Activated naive CD4-positive, alpha-beta T cell treated with anti-CD3 and anti-CD28 coated beads, Interleukin-2, amount 10 ng/mL, durations not matched to agents 7 days and 5 days (primary cell): ENCODE measurements at places on chromosomes 12 and 14.

GRCh38 chr12:19032826-19033225, 96.7 kb upstream of the PLEKHA5 start:
- H3K27ac ChIP-seq, result no peak overlapping the region
- DNase-seq, result no peak
- H3K36me3 ChIP-seq, result no peaks in the 10 kb centered on the region
- no peaks in the 10 kb centered on the region for H3K27me3 ChIP-seq
- no peaks in the 10 kb centered on the region for H3K4me1 ChIP-seq

DNA sequence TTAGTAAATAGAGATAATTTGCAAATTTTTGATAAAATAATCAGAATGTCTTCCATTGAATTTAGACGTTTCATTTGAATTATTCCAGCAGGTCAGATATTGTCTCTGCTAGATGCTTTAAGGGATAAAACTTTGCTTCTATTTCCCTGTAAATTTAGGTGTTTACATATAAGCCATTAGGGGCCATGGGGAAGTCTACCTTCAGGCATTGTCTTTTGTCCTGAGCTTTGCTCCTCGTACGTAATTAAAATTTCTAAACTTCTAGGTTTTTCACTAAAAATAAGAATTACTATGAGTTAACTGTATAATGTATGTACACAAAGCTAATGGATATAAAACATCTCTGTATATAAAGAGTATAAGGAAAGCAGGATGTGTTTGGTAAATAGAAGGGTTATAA, 24.1 kb upstream of the CD69 start:
- DNase-seq, result no peak
- no peak overlapping the region for H3K4me3 ChIP-seq
- H3K27me3 ChIP-seq, result no peaks in the 10 kb centered on the region
- H3K27ac ChIP-seq, result no peak overlapping the region
- H3K36me3 ChIP-seq, result peaks cover 14% of the 10 kb centered on the region

GRCh38 chr12:19739195-19739776, 300.0 kb downstream of the AEBP2 start:
- no peak overlapping the region for H3K27ac ChIP-seq
- DNase-seq, result peak; percentile 26
- no peaks in the 10 kb centered on the region for H3K27me3 ChIP-seq
- H3K36me3 ChIP-seq, result no peaks in the 10 kb centered on the region
- no peaks in the 10 kb centered on the region for H3K4me1 ChIP-seq

GRCh38 chr14:71521238-71522135, 410.7 kb upstream of the RGS6 start:
- no peak overlapping the region for H3K4me3 ChIP-seq
- no peaks in the 10 kb centered on the region for H3K4me1 ChIP-seq
- DNase-seq, result no peak
- H3K36me3 ChIP-seq, result peaks cover 16% of the 10 kb centered on the region
- no peaks in the 10 kb centered on the region for H3K27me3 ChIP-seq
- H3K27ac ChIP-seq, result no peak overlapping the region

- H3K27ac ChIP-seq, result no peak overlapping the region
- H3K4me1 ChIP-seq, result no peaks in the 10 kb centered on the region
- H3K36me3 ChIP-seq, result peaks cover 29% of the 10 kb centered on the region
- H3K27me3 ChIP-seq, result no peaks in the 10 kb centered on the region
Measured at GRCh38 chr12:48092611-48093010, 13.3 kb downstream of the SENP1 start.

DNA sequence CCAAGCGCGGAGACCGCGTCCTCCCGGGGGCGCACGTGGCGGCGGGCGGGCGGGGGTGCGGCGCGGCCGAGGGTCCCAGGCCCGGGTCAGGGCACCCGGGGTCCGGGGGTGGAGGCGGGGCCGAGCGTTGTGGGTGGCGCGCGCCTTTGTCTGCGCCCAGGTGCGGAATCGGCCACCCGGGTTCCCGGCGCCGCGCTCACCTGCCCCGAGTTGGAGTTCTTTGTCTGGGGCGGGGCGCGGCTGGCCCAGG, 50.1 kb downstream of the LRCOL1 start:
- DNase-seq, result peak; percentile 53
- peaks cover 2% of the 10 kb centered on the region for H3K36me3 ChIP-seq

- no peak overlapping the region for H3K27ac ChIP-seq
- no peaks in the 10 kb centered on the region for H3K36me3 ChIP-seq
- peaks cover 48% of the 10 kb centered on the region for H3K27me3 ChIP-seq
- no peak for DNase-seq
- peaks cover 5% of the 10 kb centered on the region for H3K4me1 ChIP-seq
- H3K4me3 ChIP-seq, result no peak overlapping the region
Measured at GRCh38 chr12:52181746-52182145, 10.1 kb downstream of the KRT80 start.

- no peak overlapping the region for H3K4me3 ChIP-seq
- H3K27ac ChIP-seq, result no peak overlapping the region
- DNase-seq, result no peak
- no peaks in the 10 kb centered on the region for H3K4me1 ChIP-seq
Measured at GRCh38 chr14:24944800-24945199, 105.1 kb downstream of the STXBP6 start.

DNA sequence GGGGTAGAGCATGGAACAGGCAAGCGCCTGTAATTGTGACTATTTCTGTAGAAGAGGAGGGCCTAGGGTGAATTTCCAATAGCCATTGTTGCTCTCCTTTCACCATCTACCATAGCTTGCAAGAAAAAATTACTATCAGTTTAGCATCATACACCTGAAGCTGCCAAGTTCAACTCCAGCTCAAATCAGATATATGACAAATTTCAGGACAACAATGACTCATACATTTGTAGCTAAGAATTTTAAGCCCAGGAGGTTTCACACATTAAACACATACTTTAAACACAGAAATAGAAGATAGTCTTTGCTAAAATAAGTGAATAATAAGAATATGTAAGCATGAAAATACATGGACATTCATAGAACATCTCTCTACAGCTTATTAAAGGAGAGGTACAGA, 17.6 kb upstream of the G2E3 start:
- no peaks in the 10 kb centered on the region for H3K4me1 ChIP-seq
- H3K27ac ChIP-seq, result no peak overlapping the region
- no peaks in the 10 kb centered on the region for H3K36me3 ChIP-seq
- H3K27me3 ChIP-seq, result peaks cover 7% of the 10 kb centered on the region

GRCh38 chr14:60723907-60724618, at the start of gene SIX4:
Gene SIX4, minus strand, starts transcription at chr14:60724351. Its CDS starts 277 bp downstream, at chr14:60724074.
- H3K4me3 ChIP-seq, result peak within 1 kb of the TSS; percentile 75
- no peak for DNase-seq
- peaks cover 2% of the 10 kb centered on the region for H3K36me3 ChIP-seq
- H3K27me3 ChIP-seq, result peaks cover 89% of the 10 kb centered on the region
- no peak within 1 kb of the TSS for H3K27ac ChIP-seq
- peaks cover 22% of the 10 kb centered on the region for H3K4me1 ChIP-seq

DNA sequence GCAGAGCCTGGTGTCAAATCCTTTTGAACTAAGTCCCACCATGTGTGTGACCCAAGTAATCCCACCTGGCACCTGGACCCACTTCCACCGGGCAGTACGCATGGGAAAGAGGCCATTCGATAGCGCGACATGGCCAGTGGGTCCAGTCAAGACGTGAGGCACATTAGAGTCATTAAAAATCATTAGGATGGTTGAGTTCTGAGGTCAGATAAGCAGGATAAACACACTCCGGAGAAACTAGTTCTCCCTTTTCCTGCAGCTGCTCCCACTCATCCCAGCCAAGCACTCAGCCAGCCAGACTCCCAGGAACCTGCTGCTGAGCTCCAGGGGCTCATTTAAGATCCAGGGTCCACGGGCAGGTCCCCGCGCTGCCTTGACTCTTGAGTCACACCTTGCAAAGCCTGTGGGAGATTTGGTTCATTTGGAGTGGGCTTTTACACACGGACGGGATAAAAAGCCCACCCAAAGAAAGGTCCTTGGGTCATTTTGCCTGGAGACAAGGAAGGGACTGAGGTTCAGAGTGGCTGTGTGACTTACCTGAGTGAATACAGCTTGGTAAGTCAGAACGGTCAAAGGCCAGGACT, 313.9 kb downstream of the BCL11B start:
- peaks cover 3% of the 10 kb centered on the region for H3K4me1 ChIP-seq
- no peaks in the 10 kb centered on the region for H3K36me3 ChIP-seq
- H3K27ac ChIP-seq, result no peak overlapping the region
- DNase-seq, result no peak
